SK-N-DZ (cell line): ENCODE measurements at places on chromosomes 2 and 18.

DNA sequence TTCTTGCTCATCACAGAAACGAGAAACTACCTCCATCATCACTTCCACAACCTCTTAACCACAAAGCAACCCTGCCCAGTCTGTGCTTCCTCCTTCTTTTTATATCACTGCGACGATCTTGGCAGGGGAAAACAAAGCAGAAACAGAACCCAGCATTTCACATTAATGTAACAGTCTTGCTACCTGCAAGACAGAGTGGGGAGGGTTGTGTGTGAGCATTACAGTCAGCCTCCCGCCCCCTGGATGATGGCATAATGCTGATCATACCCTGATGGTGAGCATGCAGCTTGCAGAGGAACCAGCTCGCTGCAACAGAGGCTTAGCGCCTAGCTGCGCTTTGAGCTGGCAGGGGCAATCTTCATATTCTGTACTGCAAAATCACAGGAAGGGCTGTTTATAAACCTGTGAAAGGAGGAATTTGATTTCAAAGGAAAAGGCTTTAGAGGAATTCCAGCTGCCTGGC is 376.1 kb downstream of the IRS1 start:
- peak; percentile 15 for DNase-seq

DNA sequence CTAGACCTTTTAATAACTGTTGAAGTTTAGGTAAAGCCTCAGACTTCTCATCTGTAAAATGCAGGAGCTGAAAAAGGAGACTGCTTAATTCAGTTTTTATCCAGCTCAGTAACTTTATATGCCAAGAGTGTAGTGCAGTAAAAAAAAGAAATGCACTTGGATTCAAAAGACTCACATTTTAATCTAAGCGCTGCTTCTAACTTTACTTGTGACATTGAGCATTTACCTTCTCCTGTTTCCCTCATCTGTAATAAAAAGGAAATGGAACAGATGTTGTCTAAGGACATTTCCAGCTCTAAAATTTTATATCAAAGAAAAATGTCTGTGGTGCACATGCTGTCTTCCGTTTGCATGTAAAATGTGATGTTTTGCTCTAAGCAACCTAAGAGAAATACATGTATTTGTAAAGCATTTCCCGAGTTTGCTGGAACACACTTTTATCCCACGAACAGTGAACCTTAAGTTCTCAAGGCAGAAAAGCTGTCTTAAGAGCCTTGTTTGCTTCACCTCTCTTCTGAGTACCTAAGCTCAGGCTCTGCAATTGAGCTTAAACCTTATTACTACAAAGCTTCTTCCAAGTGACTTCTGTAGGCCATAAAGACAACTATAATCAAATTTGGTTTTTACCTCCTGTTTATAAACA is 24.2 kb upstream of the TANK start:
- no peak for DNase-seq

- DNase-seq, result no peak
Measured at GRCh38 chr2:10369269-10370255, 66.9 kb downstream of the HPCAL1 start.

- DNase-seq, result no peak
Measured at GRCh38 chr2:66789741-66790140, 354.8 kb downstream of the MEIS1 start.

- DNase-seq, result no peak
Measured at GRCh38 chr2:234490271-234491091, 6.4 kb downstream of the ARL4C start.

- no peak for DNase-seq
Measured at GRCh38 chr2:169765523-169765922, 31.9 kb downstream of the KLHL23 start.

- peak; percentile 51 for DNase-seq
Measured at GRCh38 chr2:224646242-224646846, 61.2 kb upstream of the CUL3 start.

GRCh38 chr18:49650426-49650891 is 88.6 kb downstream of the LIPG start:
- DNase-seq, result no peak

GRCh38 chr2:230758566-230759480 is 46.2 kb downstream of the CAB39 start:
- no peak for DNase-seq

DNA sequence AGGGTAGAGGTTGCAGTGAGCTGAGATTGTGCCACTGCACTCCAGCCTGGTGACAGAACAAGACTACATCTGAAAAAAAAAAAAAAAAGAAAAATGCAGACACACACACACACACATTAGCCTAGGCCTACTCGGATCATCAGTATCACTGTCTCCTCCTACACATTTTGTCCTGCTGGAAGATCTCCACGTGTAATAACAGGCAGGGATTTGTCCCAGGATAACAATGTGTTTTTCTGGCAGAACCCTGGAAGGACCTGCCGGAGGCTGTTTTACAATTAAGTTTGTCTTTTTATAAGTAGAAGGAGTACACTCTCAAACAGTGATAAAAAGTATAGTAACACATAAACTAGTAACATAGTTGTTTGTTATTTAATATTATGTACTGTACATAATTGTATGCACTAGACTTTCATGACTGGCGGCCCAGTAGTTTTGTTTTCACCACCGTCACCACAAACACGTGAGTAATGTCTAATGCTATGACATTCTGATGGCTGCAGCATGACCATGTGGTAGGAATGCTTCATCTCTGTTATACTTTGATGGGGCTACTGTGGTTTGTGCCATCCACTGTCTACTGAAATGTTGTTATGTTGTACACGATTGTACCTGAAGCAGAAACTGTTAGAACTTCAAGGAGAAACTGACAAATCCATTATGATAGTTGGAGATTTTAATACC is 130.6 kb downstream of the ATP9B start:
- DNase-seq, result no peak

GRCh38 chr2:74767618-74768017 is 66.3 kb upstream of the HK2 start:
- no peak for DNase-seq

DNA sequence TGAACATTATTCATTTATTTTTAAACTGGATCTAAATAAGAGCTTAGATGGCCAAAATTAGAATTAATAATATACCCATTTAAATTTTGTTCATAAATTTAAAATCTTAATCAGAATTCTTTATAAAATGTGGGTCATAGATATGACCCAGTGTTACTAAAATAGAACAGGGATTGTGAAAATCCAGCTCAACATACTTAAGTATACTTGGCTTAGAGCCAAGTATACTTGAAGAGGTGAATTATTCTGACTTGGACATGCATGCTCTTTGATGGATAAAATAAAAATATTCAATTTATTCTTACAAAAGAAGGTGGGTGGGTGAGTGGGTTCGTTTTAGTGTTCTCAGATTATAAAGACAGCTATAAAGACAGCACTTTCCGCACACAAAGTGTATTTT is 70.7 kb downstream of the SPOPL start:
- DNase-seq, result no peak

GRCh38 chr2:78757191-78757590 is 268.3 kb upstream of the REG3G start:
- no peak for DNase-seq

DNA sequence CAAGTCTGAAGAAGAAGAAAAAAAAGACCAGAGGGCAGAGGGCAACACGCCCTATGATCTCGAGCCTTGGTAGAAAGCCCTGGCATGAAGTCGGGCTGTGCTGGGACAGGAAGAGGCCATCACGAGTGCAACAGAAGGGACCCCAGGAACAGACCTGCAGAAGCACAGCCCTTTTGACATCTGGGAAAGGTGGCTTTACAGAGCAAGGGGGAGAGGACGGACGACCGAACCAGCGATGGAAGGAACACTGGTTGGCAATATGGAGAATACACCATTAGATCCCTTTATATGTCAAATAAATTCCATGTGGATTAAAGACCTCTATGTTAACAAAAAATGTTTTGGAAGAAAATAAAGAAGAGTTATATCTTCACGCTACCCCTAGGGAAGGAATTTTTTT is 10.7 kb downstream of the KIF1A start:
- DNase-seq, result no peak

- DNase-seq, result no peak
Measured at GRCh38 chr2:55768991-55769390, 75.3 kb upstream of the PNPT1 start.

DNA sequence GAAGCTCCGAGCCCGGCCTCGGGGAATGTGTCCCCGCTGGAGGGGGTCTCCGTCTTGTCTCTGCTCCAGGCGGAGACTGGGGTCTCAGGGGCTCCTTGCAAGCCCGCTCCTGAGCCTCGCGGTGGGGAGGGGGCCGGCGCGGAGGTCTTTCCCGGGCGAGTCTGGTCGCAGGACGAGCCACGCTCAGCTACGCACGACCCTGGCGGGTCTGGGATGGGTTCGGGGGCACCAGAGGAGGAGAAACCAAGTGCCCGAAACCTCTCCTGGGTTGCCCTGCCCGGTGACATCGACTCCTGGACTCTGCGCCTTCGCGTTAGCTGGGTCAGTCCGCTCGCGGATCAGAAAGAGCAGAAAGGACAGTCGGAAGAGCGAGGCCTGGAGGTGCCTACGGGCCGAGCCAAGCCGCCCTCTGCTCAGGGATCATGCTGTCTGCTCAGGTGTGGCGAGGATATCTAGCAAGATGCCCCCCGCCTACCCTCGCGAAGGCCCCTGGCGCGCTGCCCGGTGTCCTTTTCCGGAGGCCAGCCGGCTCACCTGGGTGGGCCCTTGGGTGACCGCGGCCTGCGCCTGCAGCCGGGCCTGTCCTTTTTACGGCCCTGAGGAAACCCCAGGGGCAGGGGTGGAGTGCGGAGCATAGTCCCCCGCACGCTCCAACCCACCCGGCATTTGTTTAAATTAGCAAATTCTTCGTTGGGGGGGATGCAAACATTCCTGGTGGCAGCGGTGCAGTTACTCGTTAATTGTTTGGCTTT is 58.7 kb downstream of the SNORC start:
- no peak for DNase-seq

GRCh38 chr2:113898081-113898480 is 8.2 kb downstream of the ACTR3 start:
- no peak for DNase-seq

- no peak for DNase-seq
Measured at GRCh38 chr2:3212984-3213383, 164.6 kb downstream of the EIPR1 start.

- no peak for DNase-seq
Measured at GRCh38 chr18:58819051-58819450, 45.6 kb upstream of the ZNF532 start.

DNA sequence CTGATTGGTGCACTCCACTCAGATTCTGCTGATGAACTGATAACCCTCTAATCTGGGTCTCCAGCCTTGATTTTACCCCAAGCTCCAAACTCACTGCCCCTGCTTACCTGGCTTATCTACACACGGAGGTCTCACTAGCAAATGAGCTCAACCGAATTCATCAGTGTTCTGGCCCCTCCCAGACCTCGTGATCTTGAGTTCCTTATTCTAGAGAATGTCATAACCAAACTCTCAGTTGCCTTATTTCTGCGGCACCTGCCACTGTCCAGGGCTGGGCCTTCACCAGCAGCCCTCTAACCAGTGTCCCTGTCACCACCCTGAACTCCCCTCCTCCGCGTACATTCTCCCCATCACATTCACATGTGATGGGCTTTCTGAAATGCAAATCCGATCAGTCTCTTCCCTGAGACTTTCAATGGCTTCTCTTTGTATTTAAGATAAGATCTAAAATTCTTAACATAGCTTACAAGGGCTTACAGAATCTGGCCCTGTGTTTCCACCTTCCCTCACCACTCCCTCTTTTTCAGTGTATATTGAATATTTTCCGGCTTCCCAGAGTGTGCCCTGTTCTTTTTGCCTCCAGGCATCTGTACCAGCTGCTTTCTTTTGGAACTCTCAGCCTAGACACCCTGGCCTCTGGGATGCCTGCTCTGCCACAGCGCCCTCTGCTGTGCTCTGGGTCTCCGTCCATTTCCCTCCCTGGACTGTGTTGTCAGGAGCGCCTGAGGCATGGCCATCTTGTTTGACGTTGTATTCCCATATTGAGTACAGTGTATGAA is 31.1 kb downstream of the NAB1 start:
- DNase-seq, result peak; percentile 45

GRCh38 chr2:12716032-12716281 is 779 bp upstream of the TRIB2 start:
- DNase-seq, result peak; percentile 81

DNA sequence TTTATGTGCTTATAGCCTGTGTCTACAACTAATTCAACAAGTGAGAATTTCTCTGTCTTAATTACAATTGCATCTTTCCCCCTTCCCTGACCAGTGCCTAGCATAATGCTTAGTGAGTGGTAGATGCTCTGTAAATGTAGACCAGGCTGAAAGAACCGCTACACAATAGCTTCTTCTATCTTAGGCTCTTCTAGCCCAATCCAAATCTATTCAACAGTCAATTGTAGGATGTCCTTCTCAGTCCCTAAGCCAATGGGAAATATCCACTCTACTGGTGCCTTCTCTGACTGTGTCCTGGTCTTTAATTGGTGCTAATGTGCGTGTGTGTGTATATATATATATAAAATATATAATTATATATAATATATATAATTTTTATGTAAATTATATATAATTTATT is 34.1 kb upstream of the GCC2 start:
- DNase-seq, result no peak

- no peak for DNase-seq
Measured at GRCh38 chr2:230209422-230210051, 10.2 kb downstream of the SP110 start.

DNA sequence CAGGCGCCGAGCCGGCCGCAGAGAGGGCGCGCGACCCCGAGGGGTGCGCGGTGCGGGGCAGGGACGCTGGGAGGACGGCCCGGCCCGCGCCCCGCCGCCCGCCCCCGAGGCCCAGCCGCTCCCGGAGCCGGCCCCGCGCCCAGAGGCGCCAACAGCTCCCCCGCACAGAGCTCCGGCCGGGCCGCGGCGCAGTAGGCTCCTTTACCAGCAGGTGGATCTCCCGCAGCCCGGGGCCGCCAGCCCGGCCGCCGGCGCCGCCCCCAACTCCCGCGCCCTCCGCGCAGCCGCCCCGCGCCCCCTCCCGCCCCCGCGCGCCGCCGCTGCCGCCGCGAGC is 258 bp downstream of the MGAT4A start:
- DNase-seq, result no peak

DNA sequence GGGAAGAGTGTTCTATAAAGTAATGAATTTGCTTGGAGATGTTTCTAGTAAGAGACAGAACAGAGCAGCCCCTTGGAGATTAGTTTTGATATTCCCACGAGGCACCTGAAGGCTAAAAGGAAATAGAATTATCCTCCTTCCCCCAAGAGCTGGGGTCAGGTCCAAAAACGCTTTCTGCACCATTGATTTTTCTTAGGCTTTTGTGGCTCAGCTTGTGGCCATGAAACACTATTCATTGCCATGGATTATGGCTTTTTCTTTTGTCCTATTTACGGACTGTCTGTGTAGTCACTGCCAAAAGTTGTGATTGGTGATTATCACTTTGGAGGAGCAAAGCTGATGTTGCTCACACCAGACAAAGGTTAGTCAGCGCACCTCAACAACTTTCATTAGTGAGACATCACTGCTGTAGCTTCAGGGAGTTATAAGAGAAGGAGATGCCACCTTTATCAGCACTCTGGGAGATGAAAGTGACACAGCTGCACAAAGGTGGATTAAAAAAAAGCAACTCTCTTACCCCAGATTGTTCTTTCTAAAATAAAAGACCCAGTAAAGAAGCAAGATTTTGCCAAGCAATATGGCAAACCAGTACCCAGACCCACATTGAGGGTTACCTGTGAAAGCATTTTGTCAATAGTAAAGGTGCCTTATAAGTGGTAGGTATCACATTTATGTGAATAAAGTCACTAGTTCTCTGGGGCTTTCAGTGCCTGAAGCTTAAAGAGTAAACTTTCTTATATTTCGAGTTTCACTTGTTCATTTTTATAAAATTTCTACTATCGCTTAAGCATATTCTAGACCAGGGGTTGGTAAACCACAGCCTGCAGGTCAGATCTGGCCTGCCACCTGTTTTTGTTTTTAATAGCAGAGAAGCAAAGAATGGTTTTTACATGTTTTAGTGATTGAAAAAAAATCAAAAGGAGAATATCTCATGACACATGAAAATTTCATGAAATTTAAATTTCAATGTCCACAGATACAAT is 10.6 kb downstream of the CXCR4 start:
- no peak for DNase-seq
